WTC11 (cell line): ENCODE measurements at places on chromosomes 3 and 15.

- DNase-seq: no peak
These were observed 129.9 kb upstream of the UBE3A start for GRCh38 chr15:25568751-25569150.

DNA sequence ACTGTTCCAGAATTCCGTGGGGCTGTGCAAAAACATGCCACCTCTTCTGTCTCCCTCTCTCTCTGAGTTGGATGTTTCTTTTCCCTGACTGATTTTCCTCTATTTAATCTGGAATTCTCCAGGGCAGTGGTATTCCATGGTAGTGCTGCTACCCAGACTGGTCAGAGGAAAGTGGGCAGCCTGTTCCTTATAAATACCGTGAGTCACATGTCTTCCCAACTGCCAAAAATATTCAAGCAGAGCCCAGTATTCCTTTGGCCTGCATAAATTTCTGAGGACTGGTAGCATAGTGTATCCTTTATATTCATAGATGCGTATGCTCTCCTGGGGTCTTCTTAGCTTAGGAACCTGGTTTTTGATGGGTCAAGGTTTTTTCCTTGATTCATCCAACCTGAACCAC, 40.9 kb downstream of the CEMIP start:
- DNase-seq: no peak

DNA sequence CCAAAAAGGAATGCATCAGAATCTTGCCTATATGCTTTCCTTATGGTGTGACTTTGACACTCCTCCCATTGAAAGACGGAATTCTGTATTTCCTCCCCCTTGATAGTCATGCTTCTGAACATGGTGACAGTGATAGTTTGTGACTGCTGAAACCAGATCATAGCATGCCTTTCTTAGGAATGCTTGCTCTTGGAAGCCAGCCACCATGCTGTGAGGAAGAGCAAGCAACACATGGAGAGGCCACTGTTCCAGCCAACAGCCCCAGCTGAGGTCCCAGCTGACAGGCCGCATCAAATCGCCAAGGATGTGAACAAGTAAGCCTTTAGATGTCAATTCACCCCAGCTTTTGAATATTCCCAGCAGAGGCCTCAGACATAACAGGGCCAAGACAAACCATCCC, 100.1 kb downstream of the IGF2BP2 start:
- DNase-seq: peak; percentile 31

GRCh38 chr3:114439284-114439683, 145.5 kb downstream of the TIGIT start:
- DNase-seq: no peak

DNA sequence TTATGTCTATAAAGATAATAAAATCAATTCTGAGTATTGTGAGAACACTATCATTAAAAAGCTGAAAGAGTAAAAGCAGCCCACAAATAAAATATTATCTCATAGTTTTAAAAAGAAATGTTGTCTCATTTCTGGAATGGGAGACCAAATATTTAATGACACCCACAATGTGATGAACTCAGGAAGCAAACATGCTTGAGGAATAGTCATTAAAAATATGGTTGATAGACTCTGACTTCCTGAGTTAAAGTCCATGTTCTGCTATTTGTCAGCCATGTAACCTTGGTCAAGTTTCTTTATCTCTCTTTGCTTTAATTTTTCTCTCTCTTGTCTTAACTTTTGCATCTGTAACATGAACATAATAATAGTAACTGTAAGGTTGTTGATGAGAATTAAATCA, 35.5 kb upstream of the CHMP2B start:
- DNase-seq: no peak

- DNase-seq: no peak
These were observed 142.2 kb upstream of the CNTN3 start for GRCh38 chr3:74756674-74757073.

DNA sequence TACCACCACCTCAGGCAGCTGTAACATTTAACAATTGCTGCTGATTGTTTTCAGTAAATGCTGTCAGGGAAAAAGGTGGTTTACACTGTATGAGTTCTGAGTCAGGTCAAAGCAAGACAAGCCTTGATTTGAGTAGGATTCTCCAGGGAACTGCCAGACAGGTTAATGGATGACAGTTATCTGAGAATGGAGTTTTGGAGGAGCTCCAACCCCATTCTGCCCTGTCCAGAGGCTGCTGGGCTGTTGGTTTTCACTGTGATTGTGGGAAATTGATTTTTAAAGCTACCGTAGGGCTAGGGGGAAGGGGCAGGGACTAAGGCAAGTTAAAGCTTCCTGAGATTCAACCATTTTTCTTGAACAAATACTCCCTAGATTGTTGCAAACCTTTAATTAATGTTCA, 39.9 kb downstream of the TICRR start:
- DNase-seq: no peak

DNA sequence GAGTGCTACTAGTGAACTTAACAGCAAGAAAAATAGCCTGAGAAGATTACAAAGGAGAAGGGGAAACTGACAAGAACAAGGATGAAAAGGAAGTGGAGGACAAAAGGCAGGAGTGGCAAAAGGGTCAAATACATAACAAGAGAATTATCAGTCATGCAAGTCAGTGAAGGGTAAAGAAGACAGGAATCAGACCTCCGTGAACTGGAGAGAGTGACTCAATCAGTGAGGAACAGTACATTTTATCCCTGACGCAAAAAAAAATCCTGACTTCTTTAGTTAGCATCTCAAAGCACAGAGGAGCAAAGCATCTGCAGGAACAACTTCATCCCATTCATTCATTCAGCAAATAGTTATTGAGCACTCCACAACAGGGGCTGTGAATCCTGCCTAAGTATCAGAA, 97.8 kb downstream of the SST start:
- no peak for DNase-seq

- no peak for DNase-seq
These were observed 5.0 kb upstream of the EPHB1 start for GRCh38 chr3:134790065-134790464.

- no peak for DNase-seq
These were observed 33.0 kb upstream of the CA12 start for GRCh38 chr15:63414474-63415120.

DNA sequence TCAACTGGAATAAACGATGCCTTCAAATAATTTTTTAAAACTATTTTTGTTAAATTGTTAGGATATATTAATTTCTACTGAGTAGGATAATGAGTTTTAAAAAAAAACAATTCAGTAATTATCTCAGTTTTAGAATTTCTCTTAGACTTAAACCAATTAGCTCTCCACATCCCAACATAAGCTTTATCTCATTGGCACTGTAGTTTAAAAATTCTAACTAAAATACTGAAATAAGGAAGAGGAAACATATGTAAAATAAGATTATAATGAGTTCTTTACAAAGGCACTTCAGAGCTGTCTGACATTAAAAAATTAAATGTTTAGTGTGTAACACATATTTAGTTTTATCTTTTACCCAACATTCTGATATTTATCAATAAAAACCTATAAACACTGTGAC, 558.3 kb downstream of the NAALADL2 start:
- no peak for DNase-seq

GRCh38 chr3:116093374-116093773, 351.9 kb downstream of the LSAMP start:
- DNase-seq: no peak

DNA sequence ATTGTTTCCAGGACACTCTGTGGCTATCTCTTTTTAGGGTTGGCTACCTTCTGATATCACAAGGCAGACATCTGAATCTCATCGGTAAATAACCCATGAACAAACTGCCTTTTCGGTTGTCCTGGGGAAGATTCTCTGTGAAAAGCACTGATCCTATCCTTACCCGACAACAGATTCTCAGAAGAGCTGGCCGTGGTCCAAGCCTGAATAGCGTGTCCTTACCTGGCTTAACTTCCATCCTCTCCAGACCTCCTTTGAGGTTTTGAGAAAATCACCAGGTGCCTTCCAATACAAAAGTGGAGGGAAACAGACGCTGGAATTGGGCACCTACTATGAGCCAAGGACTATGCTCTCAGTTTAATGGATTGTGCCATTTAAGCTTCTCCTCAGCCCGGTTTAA, 87.4 kb upstream of the ARHGEF3 start:
- no peak for DNase-seq

GRCh38 chr3:113533534-113533892, 1.2 kb downstream of the SIDT1 start:
- no peak for DNase-seq

DNA sequence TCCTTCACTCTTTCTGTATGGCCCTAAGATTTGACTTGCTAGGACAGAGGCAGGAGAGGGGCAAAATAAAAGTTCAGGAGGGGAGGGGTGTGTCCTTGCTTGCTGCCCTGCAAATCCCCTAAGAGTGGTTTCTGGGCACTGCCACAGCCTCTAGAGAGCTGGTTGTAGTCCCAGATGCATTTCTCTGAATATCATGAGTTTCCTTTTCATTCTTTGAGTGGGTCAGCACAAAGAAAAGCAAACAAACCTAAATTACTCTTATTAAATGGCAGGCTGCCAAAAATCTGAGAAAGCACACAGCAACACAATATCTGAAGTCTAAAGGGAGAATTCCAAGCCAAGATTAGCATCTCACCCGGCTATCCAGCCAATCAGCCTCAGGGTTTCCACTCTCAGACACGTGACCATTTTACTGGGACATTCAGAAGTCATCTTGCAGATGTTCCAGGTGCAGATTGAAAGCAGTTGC, 919.3 kb downstream of the TUSC7 start:
- no peak for DNase-seq

DNA sequence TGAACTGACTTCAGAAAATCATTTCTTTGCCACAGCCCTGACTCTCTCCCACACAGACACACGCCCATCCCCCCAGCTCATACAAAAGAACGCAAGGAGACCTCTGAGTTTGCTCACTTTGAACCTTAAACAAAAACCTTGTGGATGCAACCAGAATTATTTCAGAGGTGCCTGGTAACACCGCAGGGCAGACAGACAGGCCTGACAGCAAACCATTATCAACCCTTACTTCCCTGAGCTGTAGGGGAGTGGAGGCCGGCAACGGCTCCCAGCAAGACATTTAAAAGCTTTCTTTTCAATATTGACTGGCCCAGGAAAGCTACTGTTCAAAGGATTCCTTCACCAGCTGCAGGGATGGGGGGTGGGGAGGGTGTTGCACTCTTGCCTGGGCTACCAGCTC, 2.0 kb upstream of the EFCC1 start:
- no peak for DNase-seq

- no peak for DNase-seq
These were observed 50.5 kb downstream of the UBE2E1 start for GRCh38 chr3:23856286-23856685.

GRCh38 chr15:78679089-78679511, 38.1 kb upstream of the CHRNB4 start:
- no peak for DNase-seq

- DNase-seq: no peak
These were observed 27.4 kb downstream of the SRGAP3 start for GRCh38 chr3:9222049-9222448.

- DNase-seq: no peak
These were observed 62.8 kb downstream of the RSL24D1 start for GRCh38 chr15:55133972-55134371.

DNA sequence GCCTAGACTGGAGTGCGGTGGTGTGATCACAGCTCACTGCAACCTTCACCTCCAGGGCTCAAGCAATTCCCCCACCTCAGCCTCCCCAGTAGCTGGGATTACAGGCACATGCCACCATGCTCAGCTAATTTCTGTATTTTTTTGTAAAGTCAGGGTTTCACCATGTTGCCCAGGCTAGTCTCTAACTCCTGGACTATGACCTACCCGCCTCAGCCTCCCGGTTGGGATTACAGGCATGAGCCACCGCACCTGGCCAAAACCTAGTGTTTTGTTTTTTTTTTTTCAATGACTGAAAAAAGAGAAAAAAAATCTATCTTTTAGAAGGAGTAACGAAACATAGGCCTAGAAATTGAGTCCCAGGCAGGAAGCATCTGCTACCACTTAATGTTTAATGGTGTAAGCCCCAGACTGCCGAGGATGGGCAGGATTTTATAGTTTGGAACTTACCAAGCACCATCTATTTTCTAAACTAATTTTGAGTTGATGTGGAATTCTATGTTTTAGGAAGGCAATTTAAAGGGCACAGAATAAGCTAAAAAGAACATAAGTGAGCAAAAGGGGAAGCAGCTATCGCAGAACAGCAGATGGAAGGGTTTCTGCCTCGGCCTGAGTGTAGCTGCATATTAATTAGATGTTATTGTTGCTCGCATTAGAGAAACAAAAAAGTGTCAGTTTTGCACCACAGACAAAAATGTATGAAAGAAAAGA, 24.2 kb upstream of the CA12 start:
- DNase-seq: no peak

DNA sequence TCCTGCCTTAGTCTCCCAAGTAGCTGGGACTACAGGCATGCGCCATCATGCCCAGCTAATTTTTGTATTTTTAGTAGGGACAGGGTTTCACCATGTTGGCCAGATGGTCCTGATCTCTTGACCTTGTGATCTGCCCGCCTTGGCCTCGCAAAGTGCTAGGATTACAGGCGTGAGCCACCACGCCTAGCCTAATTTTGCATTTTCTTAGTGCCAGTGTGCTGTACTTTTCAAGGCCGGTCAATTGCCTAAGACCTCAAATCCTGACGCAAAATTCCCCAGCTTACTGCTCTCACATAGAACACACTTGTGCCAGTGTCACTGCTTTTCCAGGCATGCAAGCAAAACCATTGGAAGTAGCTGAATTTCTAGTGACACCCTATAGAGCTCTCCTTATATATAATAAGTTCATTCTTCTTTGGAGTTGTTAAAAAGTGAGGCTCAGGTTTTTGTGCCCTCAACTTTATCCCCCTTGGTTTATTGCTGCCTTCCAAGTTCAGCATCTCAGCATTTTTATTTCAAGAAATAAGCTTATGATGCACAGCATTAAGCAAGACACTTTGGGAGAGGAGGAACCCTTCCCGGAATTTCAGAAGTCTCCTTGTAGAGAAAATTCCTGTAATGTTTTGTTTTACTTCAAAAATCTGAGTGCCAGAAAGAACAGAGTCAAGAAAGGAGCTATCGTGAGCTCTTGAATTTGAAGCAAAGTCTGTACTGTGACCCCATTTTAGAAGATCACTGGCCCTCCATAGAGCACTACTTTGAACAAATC, 93.2 kb downstream of the FILIP1L start:
- DNase-seq: no peak

DNA sequence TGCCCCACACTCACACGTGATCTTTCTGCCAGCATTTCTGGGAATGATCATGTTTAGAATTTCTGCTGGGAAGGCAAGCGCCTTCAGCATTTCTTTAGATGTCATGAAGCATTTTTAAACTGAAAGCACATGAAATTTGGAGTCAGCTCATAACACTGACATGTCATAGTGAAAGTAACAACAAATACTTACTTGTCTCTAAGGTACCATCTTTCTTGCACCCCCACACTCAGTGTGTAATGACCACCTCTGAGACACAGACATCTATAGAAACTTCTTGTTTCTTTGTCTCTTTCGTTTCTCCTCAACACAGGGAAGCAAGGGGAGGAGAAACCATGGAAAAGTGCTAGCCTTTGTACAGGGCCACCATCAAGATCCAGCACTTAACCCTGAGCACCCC, 171.7 kb downstream of the RORA start:
- no peak for DNase-seq

GRCh38 chr3:178465260-178466180, 70.7 kb upstream of the KCNMB2 start:
- DNase-seq: no peak

- DNase-seq: no peak
These were observed 25.1 kb upstream of the CPNE9 start for GRCh38 chr3:9678493-9678892.

- no peak for DNase-seq
These were observed 124.7 kb downstream of the MYRIP start for GRCh38 chr3:39933986-39934693.
